Stimulated activated CD4-positive, alpha-beta T cell treated with anti-CD3 and anti-CD28 coated beads, Interleukin-15, amount 100 ng/mL, for 24 hours (primary cell): ENCODE measurements at places on chromosomes 2 and 18.

GRCh38 chr2:8357738-8358518, 323.9 kb upstream of the ID2 start:
- DNase-seq, result no peak

DNA sequence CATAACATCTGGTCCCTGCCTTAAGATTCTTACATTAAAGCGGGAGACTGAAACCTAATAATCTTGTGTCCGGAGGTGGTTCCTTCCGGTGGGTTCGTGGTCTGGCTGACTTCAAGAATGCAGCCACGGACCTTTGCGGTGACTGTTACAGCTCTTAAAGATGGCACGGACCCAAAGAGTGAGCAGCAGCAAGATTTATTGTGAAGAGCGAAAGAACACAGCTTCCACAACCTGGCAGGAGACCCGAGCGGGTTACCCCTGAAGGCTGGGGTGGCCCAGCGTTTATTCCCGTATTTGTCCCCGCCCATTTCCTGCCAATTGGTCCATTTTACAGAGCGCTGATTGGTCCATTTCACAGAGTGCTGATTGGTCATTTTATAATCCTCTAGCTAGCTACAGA, 122.3 kb upstream of the SIX2 start:
- no peak for DNase-seq

DNA sequence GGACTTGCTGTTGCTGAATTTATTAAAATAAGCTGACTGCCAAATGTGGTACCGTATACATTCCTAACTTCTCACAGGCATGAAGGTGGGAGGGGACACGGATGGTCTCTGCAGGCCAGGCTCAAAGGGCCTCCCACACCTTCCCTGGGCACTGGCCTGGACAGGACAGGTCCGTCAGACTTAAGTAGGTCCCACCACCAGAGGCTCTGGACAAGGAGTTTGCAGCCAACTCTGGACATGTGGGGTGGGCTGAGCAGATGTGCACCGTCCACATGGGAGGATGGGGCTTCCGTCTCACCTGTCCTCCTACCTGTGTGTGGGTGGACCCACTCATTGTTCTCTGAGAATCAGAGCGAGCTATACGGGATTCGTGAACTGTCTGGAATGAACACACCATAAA, 8.2 kb downstream of the ODC1 start:
- no peak for DNase-seq

- DNase-seq, result no peak
Observed at GRCh38 chr2:58228299-58228698, 12.8 kb downstream of the FANCL start.

GRCh38 chr2:1341404-1342120, 71.7 kb upstream of the TPO start:
- DNase-seq, result no peak

DNA sequence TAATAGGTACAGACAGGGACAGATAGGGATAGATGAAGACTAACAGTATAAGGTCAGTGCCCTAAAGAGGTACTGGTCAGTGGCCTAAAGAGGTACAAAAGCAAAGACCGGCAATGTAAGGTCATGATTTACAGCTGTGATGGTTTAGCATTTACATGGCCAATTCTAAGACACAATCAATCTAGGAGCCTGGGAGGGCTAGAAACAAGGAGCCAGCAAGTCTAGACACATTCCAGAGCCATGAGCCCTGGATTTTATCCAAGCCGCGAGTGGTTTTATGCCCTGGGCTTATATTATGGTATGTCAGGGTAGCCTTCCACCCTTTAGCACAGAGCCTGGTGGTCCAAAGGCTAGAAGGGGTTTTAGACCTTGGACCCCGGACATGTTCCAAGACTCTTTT, 124.2 kb downstream of the CBLN2 start:
- no peak for DNase-seq

- DNase-seq, result no peak
Observed at GRCh38 chr2:187079901-187080300, 230.9 kb upstream of the ZSWIM2 start.

DNA sequence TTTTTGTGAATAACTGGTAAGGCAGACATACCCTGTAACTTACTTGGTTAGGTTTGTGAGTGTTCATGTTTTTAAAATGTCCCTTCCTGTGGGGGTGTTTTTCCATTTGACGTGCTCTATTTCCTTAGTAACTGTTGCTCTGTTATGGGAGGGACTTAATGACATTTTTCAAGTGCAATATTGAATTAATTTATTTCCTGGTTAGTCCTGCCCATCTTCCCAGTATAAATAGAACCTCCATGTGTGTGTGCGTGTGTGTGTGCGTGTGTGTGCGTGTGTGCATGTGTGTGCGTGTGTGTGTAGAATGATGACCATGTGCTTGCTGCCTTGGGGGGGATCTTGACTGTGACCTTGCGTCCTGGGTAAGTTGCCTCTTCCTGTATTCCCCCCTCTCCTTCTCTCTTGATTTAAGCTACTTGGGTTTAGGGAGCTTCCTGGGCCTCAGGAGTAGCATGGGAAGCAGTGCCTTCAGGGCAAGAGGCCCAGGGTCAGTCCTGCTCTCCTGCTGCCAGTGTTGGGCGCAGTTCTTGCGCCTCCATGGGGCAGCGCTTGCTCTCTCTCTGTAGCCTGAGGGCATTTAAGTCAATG, 163.9 kb downstream of the LDLRAD4 start:
- peak; percentile 30 for DNase-seq

DNA sequence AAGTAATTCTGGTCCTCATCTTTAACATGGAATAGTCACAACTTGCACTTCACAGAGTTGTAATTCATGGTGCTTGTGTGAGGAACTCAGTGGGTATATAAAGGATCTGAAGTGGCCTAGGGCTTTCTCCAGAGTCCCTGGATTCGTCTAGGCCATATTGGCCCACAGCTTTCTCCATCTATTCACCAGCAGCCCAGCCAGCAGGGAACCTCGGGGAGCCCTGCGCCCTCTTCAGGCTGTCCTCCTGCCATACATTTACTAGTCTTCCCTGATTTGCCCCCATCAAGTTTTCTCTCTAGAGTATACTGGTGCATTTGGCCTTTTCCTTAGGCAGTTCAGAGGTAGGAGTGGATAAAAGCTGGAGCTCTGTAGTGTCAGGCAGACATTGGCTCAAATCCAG, 278.3 kb downstream of the MYCN start:
- DNase-seq, result peak; percentile 20

- DNase-seq, result no peak
Observed at GRCh38 chr2:23248667-23249066, 136.3 kb upstream of the KLHL29 start.

DNA sequence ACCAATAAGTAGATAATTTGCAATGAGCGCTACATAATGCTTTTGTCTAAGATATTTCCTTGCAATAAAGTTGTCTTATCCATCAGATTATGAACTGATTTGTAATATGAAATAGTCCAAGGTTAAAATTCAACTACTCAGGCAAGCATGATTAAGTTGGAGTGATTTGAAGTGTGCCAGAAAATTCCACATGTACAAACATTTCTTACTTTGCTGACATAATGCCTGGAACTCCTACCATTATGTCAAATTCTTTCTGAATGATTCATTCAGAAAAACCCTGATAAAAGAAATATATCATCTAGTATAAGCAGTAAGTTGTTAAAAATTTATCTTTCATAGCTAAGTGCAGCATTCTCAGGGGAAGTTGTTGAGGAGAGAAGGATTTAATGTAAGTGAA, 87.3 kb downstream of the CBLN2 start:
- DNase-seq, result no peak

DNA sequence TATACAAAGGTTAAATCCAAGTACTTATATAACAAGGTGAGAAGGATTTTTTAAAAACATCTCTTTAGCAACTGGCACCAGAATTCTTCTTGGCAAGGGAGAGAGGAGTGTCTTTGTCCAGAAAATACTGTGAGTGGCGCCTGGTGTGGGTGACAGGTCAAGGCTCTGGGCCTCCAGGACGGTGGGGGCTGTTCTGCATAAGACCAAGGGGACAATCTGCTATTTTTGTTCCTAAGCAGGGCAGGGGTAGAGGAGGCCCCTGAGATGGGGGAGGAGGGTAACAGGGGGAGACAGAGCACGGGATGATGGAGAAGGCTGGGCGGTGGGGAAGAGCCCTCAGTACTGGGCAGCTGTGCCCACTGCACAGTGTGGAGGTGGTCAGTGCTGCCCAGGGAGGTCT, 51.6 kb upstream of the TAF1B start:
- no peak for DNase-seq

GRCh38 chr2:187310701-187311100, 137.4 kb downstream of the CALCRL start:
- DNase-seq, result no peak

GRCh38 chr2:222208010-222208690, 90.6 kb downstream of the PAX3 start:
- DNase-seq, result no peak

DNA sequence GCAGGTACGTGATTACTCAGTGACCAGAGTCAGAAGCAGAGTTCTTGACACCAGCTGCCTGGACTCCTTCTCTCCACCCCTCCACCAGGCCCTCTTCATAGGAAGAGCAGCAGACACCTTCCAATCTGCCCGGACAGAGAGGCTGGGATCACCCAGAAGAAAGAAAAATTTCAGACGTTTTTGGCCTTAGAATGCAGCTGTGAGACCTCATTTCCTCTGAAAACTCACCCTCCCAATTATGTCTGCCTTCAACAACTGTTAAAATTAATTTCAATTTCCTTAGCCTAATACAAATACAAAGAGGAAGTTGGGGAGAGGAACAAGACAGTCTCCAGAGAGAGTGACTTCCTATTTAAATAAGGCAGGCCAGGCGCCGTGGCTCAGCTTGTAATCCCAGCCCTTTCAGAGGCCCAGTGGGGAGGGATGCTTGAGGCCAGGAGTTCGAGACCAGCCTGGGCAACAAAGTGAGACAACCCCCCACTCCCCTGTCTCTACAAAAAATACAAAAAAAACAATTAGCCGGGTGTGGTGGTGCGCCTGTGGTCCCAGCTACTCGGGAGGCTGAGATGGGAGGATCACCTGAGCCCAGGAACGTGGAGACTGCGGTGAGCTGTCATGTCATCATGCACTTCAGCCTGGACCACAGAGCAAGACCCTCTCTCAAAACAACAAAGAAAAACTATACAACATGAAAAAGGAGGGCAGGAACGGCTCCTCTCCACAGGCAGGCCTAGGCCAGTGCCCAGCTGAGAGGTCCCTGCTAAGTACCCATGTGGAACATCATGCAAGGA, 1.6 kb downstream of the SLC66A2 start:
- no peak for DNase-seq

DNA sequence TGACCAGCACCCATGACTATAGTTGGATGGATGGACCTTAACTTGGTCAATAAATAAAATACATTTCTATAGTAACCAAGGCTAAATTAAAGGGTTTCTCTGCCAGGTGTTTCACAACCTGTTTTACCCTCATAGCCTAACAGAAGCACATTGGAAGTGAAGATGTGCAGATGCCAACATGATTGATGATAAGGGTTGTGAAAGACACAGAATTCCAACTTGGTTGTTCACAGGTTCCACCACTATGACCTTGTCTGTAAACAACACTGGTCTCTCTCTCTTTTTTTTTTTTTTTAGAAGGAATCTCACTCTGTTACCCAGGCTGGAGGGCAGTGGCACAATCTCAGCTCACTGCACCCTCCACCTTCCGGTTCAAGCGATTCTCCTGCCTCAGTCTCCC, 37.5 kb upstream of the PTH2R start:
- no peak for DNase-seq

DNA sequence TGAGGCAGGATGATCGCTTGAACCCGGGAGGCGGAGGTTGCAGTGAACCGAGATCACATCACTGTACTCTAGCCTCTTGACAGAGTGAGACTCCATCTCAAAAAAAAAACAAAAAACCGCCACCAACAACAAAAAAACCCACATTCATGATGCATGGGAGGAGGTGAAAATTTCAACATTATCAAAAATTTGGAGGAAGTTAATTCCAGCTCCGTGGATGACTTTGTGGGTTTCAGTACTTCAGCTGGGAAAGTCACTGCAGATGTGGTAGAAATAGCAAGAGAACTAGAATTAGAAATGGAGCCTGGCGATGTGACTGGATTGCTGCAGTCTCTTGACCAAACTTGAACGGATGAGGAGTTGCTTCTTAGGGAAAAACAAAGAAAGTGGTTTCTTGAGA, 74.3 kb downstream of the PRKCE start:
- DNase-seq, result no peak

- no peak for DNase-seq
Observed at GRCh38 chr2:73205611-73206010, 3.2 kb downstream of the NOTO start.

DNA sequence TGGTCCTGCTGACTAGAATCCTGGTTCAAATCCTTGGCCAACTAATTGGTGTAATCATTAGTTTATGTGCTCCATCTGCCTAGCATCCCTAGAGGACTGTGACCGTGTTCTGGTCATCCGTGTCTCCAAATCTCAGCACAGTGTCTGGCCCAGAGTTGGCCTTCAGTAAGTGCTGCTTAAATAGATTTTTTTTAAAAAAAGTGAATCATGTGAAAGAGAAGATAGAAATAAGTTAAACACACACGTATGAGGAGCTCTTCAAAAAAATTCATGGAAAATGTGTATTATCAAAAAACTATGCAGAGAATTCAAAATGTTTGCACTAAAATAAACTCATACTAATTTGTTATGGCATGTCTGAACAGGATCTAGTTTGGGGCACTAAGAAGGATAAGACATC, 129.3 kb upstream of the TLK1 start:
- DNase-seq, result no peak

- no peak for DNase-seq
Observed at GRCh38 chr2:46036929-46037328, 260.3 kb upstream of the EPAS1 start.

DNA sequence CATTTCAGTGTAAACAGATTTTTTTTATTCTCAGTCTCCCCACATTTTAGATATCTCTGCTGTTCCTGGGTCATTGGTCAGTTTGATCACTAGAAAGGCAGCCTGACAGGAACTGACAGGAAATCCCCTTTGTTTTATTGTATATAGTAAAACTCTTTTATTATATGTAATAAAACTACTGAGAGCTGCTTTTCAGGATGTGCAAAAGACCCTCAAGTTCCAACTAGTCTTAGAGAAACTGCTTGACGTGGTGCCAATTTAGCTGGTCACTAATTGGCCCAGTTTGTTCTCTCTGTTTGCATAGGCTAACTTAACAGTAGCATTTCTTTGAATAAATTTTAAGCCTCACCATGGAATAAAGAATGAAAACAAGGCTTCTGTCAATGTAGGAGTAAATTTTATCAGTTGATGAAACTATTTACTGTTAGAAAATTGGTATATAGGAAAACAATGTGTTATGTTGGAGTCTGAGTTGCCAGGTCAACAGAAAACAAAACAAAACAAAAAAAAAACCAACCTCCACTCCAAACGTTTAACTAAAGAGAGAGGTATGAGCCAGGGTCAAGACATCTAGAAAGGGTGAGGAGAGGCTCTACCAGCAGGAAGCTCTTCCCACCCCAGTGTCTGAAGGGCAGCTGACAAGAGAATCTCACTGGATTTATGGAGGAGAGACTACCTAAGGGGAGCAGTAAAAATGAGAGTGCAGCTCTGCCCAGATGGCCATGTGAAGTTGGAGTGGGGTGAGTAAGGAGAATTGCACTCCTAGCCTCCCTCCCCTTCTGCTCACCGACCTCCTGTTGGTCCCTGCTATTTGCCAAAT, 184.6 kb downstream of the ST6GAL2 start:
- DNase-seq, result no peak

- no peak for DNase-seq
Observed at GRCh38 chr2:85736456-85737355, 17.1 kb upstream of the ATOH8 start.
